ENCODE measurements at places on chromosomes 12 and 14. TPM values are rescaled to one million over a fixed set of nuclear protein-coding genes. Genes with fewer than 3 reads are reported as not detected.
A peak's percentile ranks its signal among the peaks of the same experiment; 100 is the strongest.

PHLDA1 gene
- total RNA-seq: 5.8 TPM

KRT6C gene
- not detected for total RNA-seq

TAS2R50 gene
- total RNA-seq: 1.6 TPM

GRCh38 chr14:73729556-73730265, 15.5 kb upstream of the PNMA1 start:
- peak; percentile 56 for DNase-seq

GRCh38 chr12:76206677-76207072, 122.2 kb upstream of the NAP1L1 start:
- DNase-seq: no peak

DNA sequence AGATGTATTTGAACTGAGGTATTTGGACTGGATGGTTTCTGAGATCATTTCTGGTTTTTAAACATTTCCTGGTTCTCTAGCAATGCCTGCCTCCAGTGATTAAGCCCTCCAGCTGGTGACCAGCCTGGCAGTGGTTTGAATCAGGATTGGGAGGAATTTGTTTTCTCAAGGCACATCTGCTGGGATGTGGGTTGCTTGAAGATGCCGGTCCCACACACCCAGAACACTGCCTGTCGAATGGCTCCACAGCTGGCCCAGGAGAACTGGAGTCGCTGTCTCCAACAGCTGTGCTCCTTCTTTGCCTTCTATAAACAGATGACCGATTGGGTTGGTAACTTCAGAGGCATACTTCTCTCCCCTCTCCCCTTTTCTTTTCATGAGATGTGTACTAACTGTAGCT, 258.0 kb upstream of the DDHD1 start:
- no peak for DNase-seq

DNA sequence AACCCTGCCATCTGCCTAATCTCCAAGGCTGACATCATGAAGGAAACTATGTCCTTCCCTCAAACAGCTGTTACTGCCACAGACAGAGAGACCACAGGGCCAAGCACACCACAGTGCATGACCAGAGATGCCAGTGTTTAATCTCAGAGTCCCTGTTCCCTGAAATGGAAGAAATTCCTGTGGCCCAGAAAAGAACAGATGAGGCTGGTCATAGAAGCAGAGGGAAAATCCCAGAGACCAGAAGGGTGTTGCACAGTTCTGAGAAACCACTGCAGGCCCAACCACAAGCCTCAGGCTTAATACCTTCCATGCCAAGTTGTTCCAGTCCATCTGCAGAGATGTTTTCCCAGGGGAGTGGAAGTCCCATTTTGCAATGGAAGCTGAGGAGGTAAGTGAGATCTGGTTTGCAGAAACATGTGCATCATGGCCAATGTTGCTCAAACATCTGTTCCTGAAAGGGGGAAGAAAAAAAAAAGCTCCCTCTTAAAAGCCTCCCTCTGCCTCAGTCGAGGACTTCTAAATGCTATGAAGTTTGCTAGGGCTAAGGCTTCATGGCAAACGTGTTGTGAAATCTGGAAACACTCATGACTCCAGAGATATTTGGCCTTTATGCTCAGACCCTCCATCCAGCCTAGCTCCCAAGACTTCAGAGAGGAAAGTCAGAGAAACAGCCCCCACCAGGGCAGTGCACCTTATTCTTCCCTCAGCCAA, 98.6 kb downstream of the SCARB1 start:
- no peak for DNase-seq

DNA sequence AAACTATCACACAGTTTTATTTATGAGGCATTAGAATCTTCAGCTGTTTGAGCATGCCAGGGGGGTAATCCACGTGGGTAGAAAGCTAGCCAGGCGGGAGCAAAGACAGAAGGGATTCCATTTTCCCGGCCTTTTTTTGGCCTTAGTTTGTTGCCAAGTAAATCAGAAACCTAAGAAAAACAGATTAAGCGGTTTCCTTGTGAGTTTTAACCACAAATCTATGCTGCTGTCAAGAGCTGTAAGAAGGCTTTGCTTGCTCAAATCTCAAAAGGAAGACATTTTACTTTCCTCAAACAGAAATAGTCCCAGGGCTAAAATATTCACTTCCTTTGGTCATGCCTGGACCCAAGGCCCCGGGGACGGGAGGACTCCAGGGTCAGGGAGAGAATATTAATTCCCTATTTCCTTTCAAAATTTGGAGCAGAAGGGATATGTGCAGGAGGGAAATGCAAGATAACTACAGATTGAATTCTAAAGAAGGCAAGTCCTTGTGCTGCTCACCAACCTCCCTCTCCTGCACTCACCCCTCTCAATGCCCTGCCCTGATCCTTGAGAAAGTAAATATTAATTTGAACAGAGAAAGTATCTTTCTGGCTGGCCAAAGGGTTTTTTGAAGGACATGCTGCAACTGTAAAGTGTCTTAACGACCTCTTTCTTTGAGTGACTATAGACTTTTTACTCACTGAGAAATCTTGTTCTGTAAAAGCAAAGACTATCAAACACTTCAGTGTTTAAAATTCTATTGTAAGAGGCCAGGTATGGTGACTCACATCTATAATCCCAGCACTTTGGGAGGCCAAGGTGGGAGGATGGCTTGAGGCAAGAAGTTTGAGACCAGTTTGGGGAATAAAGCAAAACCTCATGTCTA, 75.7 kb downstream of the HSD17B6 start:
- DNase-seq: no peak

Measured in left colon (tissue), 2 donors.